ENCODE measurements at places on chromosomes 3 and 15.

DNA sequence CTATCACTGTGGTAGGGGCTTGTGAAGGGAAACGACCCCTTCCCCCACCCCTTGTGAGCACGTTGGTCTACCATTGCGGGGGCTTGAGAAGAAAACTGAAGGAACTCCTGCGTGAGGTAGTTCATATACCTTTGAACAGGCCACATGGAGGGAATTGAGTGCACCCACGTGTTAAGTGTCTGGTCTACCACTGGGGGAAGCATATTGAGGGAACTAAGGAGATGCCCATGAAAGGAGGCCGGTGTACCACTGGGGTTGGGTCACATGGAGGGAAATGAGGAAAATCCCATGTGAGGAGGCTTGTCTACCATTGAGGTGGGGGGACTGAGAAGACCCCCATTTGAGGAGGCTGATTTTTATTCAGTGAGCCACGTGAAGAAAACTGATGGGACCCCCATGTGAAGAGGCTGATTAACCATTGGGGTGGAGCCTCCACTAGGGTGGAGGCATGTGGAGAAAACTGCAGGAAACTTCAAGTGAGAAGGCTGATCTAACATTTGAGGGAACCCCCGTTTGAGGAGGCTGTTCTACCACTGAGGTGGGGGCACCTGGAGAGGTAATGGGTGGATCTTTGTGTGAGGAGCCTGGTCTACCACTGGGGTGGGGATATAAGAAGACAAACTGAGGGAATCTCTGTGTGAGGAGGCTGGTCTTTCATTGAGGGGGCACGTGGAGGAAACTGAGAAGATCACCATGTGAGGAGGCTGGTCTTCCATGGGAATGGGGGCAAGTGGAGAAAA, 163.2 kb downstream of the FBLN2 start:
- no peak for DNase-seq

DNA sequence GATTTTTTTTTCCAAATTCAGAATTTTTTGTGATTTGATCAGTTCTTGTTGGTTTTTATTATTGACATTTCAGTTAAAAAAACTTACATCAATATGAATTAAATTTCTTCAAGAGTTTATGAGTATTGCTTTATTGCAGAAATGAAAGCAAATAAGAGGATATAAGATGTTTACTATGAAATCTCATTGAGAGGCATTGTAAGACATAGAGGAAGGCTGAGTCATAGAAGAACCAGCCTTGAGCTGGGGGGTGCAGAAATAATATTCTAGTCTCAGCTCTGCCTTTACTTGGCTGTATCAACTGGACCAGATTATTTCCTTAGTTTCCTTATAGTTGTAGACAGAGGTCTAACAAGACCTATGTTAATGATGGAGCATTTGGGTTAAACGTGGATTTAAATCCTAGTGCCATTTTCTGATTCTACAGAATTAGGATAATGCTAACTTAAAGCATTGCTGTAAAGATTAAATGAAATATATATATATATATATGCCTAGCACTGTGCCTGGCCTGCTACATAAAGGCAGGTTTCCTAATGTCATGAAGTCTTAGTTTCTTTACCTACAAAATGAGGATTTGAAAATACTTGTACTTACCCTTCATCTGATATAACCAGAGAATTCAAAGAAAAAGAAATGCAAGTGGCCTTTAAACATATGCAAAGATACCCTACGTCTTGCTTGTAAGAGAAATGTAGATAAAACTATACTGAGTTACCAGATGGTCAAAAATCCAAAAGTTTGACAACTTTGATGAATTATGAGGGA, 7.3 kb downstream of the FAM98B start:
- DNase-seq, result no peak

DNA sequence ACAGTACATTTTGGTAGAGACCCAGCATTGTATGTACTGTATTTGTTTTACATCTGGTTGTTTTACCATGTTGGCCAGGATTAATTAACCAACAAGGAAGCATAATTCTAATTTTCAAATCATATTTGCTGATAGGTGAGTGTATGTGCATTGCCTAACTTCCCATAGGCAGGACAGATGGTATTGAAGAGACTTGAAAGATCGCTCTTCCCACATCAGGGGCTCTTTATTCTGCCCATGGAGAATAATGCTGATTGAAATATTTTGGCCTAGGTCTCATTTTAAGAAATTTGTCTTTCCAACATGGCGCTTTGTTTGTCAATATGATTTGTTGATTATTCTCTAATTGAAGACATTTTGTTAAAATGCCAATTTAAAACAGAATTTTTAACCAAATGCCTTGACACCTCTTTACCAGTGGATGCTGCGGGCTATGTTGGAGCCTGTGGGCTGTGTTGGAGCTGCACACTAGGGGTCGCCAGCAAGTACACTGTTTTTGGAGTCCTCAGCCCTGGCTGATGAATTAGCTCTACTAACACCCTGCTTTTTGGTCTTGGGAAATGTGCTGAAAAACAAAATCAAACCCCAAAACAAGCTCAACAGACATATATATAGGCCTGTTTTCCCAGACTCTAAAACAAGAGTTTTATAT, 5.3 kb downstream of the P2RY12 start:
- no peak for DNase-seq

DNA sequence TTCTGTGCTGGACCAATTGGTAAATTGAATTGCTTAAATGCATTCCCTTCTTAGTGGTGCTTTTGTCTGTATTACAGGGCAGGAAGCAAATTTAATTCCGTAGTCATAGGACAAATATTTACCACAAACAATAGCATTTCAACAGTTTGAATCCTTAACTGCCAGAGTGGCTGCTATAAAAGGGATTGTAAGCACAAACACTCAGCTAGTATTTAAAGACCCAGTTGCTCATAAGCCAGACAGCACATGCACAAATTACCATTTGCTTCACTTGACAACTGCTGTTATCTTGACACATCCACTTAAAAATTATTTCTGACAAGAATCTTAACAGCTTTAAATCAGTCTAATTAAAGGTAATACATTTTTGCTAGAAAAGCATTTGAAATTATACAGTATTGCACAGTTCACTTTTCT, 490.2 kb upstream of the ADAMTS9 start:
- DNase-seq, result peak; percentile 19

DNA sequence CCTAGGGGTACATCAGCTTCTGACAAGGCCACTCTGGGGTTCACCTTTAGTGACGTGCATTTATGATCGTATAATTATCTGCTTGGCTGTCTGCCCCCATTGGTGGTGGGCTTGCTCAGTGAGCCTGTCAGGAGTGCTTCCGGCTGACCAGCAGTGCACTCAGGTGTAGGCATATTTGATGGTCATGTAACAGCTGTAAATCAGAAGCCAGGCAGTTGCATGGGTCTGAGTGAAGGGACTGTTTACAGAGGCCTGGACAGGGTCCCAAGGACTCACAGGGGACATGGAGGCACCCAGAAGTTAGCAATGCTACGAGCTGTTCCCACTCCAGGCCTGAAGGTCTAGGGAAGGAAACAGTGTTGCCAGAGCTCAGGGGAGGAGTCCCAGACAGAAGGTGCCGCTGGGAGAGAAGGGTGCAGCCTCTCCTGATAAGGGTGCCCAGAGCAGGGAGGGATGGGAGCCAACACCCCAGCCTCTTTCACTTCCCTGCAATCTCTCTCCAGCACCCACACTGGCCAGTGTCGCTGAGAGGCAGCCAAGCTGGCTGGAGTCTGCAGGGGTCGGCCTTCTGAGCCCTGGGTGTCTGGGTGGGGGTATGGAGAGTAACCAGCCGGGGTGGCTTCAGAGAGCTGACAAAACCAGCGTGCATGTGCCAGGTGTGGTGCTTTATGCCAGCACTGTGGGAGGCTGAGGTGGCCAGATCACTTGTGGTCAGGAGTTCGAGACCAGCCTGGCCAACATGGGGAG, 61.3 kb upstream of the PRR23E start:
- no peak for DNase-seq

DNA sequence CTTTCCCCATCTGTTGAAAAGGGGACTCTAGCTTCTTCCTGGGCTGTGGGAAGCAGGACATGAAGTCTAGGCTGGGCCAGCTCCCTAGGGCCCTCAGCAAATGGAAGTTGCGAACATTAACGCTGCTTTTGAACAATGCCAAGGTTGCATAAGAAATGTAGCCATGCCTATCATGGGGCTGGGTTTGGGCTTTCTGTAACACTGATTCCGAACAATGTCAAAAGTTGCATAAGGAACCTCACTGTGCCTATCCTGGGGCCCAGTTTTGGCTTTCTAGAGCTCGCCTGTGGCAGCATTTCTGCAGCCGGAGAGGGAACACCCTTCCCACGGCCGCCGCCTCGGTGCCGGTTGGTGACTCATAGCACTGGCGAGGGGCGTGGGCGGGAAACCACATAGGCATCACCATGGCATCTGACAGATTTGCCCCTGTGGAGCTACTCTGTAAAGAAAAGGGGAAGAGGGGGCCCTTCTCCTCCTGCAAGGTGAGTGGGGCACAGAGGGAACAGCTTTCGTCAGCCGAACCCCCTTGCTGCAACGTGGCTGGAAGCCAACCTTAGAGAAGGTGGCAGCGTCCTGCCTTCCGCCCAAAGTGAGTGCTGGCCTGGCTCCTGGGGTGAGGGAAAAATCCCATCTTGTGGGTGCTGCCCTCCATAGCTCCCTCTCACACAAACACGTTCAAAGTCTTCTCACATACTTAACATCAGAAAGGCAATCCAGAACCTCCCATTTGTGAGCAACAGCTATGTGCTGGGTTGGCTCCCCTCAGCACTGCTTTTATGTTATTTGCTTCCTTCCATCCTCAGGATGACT, 46.6 kb upstream of the ATP2B2 start:
- DNase-seq, result no peak

DNA sequence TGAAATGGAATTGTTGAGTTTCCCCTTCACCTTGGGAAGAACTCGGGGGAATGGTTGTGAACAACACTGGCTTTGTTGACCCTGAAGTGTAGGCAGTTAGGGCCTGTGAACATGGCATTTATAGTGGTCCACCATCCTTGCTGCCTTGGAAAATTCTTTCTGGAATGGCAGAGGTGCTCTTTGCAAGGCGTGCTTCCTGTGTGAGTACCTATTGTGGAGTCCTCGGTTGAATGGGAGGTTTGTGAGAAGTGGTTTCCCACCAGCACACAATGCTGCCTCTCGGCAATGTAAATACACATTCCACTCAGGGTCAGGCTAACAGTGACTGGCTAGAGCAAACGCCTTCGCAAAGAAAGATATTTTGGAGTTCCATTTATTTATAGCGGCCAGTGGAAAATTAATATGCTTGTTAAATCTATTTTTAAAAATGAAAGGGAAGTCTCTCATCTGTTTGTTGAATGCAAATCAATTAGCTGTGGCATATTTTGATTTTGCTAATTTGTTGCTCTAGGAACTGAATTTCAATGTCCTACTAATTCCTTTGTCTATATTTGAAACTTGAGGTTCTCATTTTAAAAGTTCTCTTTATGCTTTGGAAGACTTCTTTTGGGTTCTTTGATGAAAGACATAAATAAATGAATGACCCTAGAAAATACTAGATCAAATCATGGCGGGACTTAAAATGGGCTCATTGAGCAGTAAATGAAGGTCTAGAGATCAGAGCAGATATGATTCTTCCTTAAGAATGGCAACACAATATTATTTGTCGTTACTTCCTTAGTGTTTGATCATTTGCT, 59.5 kb downstream of the FNDC3B start:
- DNase-seq, result no peak

GRCh38 chr3:129286081-129286480, 7.4 kb downstream of the HMCES start:
- no peak for DNase-seq

GRCh38 chr15:73352082-73352481, 16.7 kb downstream of the HCN4 start:
- no peak for DNase-seq

GRCh38 chr3:37766797-37767776, 94.6 kb upstream of the CTDSPL start:
- DNase-seq, result no peak

DNA sequence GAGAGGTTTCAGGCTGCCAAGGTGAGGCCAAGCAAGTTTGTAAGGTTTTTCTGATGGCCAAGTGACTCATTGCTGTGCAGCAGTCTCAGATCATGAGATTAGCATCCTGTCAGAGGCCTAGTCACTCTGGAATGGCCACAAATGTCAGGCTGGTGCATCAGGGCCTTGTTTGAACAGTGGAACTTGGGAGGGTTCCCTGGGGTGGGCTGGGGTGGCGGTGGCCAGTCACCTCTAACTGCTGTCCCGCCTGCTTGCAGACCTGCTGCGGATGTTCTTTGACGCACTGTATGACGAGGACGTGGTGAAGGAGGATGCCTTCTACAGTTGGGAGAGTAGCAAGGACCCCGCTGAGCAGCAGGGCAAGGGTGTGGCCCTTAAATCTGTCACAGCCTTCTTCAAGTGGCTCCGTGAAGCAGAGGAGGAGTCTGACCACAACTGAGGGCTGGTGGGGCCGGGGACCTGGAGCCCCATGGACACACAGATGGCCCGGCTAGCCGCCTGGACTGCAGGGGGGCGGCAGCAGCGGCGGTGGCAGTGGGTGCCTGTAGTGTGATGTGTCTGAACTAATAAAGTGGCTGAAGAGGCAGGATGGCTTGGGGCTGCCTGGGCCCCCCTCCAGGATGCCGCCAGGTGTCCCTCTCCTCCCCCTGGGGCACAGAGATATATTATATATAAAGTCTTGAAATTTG, 2.8 kb upstream of the FAM131A start:
- DNase-seq, result no peak

- no peak for DNase-seq
Measured at GRCh38 chr3:43709022-43709421, 18.3 kb downstream of the ABHD5 start.

GRCh38 chr3:191051037-191051436, 148.0 kb upstream of the OSTN start:
- DNase-seq, result peak; percentile 52

- DNase-seq, result no peak
Measured at GRCh38 chr15:99956820-99957641, 223.8 kb upstream of the LYSMD4 start.

DNA sequence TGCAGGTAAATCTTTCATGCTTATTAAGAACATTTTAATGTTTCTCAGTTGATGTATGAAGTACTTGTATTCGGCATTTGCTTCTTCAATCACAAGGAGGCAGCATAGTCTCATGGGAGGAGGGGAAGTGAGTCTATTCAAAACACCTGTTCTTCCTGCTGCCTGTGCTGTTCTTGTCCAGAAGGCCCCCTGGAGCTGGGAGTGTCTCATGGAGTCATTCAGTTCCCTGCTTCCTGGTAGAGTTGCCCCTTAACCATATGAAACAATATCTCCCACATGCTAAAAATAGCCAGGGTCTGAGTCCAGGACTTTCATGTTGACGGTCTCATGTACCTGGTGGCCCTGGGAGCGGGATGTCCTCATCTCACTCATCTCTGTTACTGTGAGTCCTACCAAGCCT, 15.5 kb upstream of the PPP1R2 start:
- peak; percentile 47 for DNase-seq

GRCh38 chr3:49454898-49455681, 15.0 kb upstream of the DAG1 start:
- DNase-seq, result no peak

GRCh38 chr3:179591313-179591712, 13.1 kb downstream of the MRPL47 start:
- DNase-seq, result no peak

DNA sequence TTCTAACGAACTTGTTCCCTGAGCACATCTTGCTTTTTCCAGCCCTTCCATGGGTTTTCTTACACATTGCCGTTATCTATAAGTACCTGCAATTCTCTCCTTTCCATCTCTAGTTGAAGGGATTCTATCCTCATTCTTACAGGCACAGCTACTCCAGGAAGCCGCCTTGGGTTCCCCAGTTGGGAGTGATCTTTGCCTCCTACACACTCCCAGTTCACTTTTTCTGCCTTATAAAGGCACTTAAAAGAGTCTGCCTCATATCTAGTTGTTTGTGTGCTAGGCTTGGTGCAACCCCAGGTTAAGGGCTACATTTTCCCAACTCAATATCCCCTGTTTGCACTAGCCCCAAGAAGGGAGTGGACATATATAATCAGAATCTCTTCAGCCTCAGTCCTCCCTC, 44.0 kb upstream of the IREB2 start:
- no peak for DNase-seq

GRCh38 chr3:65569845-65570405, 468.8 kb downstream of the MAGI1 start:
- DNase-seq, result no peak
